ENCODE measurements at places on chromosomes 5 and 9.

- no peak for DNase-seq
Observed at GRCh38 chr9:124471761-124472160, 21.5 kb downstream of the ADGRD2 start.

DNA sequence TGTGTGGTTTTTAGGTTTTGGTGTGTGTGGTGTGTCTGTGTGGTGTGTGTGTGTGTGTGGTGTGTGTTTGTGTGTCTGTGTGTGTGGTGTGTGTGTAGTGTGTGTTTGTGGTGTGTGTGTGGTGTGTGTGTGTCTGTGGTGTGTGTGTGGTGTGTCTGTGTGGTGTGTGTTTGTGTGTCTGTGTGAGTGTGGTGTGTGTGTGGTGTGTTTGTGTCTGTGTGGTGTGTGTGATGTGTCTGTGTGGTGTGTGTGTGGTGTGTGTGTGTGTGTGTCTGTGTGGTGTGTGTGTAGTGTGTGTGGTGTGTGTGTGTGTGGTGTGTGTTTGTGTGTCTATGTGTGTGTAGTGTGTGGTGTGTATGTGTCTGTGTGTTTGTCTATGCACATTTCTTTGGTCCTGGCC is 25.0 kb upstream of the NKD2 start:
- no peak for DNase-seq

DNA sequence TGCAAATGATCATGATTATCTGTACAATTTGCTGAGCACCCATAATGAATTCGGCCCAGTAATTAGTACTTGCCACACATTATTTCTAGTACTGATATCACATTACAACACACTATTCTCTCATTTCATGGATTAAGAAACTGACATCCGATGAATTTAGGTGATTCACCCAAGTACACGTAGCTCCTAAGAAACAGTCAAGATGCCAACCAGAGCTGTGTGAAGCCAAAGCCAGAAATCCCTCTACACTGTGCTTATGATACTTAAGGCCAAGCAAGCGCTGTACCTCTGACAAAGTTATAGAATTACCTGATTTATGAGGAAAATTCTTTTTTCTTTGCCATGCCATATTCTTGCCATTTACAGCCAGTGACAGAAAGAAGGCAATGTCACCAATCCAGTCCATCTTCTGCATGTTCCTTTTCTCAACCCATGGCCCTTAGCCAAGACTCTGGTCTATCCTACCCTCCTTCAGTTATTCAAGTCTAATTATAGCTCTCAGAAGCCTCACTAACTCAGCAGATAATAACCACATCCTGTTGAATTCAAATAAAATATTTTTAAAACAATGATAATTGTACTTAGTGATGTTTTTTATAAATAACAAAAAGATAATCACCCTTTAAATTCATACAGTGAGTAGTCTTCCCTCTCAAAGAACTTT is 74.3 kb upstream of the PTGER4 start:
- peak; percentile 72 for DNase-seq

DNA sequence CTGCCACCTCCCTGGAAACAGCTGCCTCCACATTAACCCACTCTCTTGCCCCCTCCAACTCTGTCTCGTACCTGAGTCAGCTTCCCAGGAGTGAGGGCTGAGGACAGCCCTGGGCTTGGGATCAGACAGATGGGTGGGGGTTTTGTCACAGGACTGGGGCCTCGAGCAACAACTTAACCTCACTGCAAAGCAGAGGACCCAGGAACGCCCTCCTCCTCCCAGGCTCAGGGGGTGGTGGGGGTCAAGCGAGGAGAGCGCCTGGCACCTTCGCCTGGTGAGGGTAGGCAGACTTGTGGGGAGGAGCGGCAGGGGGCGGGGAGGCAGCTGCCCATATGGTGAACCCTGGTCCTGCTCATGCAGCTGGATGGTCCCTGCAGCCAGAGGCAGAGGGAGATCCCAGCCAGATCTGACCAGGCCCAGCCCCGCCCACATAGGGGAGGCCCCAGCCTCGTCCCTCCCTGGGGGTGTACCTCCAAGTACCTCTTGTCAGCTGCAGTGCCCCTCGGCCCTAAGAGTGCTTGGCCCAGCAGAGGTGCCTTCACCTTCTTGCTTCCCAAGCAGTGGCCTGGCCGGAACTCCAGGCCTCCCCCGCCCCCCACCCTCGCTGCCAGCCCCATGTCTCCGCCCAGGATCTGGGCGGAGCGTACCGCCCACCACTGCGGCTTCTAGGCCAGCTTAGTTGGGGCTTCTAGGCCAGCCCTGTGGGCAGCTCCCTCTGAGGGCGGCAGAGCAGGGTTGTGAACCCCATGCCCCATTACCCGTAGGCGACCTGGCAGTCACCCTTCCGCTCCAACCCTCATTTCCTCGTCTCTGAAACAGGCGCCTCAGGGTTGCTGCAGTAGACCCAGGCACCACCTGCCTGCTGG is at the start of gene SARDH:
TSS of gene SARDH (minus strand) at position 579 of the 866 bp plus-strand sequence. CDS start 4,179 bp downstream, outside the sequence.
- DNase-seq = no peak

DNA sequence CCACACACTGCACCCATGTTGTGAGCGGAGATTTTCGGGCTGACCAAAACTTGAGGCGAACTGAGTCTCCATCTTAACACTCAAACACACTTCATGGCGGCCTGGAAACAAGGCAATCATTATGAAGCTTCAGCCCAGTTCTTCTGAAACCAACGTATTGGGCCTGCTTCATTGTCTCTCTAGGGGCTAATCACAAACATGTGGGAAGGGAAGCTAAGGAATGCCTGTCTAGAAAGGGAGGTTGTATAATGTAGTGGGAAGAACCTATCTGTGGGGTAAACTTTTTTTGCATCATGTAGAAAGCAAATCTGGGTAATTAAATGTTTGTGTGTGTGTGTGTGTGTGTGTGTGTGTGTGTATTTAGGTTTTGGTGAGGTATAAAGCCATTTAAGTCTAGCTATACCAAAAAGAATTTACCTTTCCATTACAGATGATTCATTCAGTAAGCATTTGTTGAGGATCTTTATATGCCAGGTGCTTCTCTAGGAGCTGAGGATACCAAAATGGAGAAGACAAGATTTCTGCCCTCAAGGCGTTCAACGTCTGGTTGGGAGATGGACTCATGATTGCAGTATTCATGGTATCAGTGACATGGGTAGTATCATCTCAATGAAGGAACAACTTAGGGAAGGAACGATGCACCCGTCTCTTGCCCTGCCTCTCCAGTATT is 29.4 kb downstream of the SLC1A3 start:
- DNase-seq = no peak

- DNase-seq = peak; percentile 71
Observed at GRCh38 chr5:34576891-34577666, 79.0 kb upstream of the RAI14 start.

DNA sequence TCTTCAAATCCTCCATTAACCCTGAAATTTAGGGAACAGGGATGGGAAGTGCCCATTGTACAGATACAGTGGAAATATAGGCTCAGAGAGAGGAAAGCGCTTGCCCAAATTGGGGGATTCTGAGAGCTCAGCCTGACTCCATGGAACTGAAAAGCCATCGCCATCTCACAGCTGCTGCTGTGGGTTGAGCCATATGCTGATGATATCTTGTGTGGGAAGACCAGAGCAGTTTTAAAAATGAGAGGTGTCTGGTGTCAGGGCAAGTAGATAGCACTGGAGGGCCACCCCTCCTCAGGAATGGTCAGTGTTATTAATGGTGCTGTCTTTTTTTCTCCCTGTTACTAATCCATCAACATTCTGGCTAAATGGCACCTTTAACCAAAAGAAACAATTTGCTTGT is 50.9 kb upstream of the C5orf58 start:
- DNase-seq = no peak

DNA sequence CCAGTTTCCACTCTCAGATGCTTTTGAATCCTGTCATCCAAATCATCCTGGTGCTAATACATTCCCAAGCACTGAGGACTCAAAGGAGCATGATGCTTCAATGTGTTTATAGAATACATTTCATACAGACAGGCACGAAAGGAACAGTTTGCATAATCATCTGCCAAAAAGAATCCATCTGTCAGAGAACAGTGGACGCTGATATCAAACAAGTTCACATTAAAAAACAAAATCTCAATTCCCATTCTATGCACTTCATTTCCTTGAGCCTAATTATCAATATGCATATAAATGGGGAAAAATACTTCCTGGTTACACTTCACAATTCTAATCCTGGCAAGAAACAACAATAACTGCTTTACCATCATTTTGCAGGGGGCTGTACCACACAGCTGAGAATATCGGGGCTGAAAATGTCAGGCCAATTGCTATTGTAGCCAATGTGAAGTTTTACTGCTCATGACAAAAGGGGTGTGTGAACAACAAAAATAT is 125.5 kb upstream of the FAM174A start:
- DNase-seq = no peak

- no peak for DNase-seq
Observed at GRCh38 chr5:68646144-68646543, 430.6 kb downstream of the PIK3R1 start.

- no peak for DNase-seq
Observed at GRCh38 chr5:172791286-172791685, 20.3 kb upstream of the DUSP1 start.

DNA sequence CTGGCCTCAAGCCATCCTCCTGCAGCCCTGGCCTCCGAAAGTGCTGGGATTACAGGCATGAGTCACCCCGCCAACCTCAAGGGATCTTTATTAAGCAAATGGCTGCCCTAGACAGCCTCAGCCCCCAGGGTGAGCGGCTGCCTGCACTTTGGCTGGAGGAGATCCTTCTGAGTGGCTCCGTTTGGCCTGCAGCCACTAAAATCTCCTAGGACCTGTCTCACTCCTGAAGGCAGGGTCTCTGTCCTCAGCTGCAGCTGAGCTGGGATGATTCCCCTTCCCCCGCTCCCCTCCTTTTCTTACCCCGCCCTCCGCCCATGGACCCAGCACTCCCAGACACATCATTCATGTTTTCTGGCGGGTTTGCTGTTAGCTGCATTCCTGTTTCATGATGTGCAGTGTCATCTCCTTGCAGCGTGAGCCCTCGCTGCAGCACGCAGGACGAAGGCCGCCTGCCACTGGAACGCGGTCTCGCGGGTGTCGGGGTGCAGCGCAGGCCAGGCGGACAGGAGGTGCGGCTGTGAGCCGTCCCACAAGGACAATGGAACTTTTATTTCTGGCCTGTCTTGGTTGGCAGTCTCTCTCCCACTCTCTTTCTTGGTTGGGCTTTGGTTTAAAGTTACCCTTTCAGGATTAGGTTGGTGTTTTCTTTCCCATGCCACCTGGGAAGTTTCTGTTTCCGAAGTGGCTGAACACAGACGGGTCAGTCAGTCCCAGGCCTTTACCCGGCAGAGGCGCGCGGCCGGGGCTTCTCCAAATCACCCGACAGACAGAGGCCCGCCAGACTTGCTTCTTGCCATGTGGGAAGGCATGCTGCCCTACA is 137.1 kb downstream of the FOXD1 start:
- DNase-seq = peak; percentile 94

- DNase-seq = no peak
Observed at GRCh38 chr9:133915534-133916158, 76.5 kb downstream of the VAV2 start.

DNA sequence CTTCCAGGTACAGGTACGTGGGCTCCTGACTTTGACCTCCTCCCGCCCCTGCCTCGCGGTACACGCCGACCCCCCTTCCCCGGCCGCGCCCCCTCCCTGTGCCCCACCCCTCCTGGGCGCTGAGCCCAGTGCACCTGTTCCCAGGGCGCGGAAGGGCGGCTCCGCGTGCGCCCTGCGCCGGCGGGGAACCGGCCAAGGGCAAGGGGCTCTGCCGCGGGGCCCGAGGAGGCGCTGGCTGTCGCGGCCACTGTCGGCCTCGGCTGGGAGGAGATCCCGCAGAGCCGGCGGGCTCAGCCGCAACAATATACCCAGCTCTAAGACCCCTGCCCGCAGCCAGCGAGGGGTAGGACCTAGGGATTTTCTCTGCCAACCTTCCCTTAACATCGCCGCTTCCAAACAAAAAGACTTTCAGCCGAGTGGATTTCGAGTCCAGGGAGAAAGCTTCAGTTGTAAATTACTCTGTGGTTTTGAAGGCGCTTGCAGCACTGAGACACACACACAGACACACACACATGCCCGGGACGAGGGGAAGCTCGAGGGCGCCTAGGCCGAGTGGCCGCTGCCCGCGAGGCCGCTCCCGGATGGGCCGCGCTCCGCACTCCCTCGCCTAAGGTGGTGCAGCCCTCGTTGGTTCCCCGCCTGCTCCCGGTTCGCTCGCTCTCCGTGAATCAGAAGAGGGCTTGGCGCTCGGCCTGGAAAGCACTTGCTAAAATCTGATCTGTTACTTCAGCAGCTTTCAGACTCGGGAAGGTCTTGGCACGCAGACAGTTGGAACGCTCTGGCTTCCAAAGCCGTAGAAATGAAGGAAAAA is 1.2 kb downstream of the FGF18 start:
- peak; percentile 52 for DNase-seq

GRCh38 chr5:98637557-98637956 is 135.9 kb upstream of the RGMB start:
- no peak for DNase-seq

DNA sequence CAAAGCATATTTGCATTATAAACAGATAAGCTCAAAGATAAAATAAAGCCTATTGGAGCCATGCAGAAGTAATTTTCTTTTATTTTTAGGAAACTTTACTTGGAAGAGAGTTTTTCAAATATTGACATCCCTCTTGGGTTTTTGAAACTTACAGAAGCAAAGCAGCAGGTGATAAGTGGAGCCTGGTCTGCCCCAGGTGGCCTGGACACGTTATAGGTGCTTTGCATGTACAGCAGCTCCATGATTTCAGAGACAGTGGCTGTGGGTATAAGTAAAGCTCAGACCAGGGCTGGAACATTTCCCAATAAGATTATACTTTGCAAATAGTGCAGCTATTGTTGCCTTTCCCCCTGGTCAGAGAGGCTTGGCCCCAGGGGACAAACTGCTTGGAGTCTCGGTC is 51.5 kb downstream of the CCDC192 start:
- DNase-seq = no peak

GRCh38 chr5:21739096-21739495 is 1114.0 kb downstream of the CDH12 start:
- DNase-seq = no peak

GRCh38 chr5:56301069-56301468 is 67.9 kb upstream of the ANKRD55 start:
- peak; percentile 80 for DNase-seq

- DNase-seq = peak; percentile 61
Observed at GRCh38 chr9:6272229-6272598, 56.0 kb upstream of the TPD52L3 start.

DNA sequence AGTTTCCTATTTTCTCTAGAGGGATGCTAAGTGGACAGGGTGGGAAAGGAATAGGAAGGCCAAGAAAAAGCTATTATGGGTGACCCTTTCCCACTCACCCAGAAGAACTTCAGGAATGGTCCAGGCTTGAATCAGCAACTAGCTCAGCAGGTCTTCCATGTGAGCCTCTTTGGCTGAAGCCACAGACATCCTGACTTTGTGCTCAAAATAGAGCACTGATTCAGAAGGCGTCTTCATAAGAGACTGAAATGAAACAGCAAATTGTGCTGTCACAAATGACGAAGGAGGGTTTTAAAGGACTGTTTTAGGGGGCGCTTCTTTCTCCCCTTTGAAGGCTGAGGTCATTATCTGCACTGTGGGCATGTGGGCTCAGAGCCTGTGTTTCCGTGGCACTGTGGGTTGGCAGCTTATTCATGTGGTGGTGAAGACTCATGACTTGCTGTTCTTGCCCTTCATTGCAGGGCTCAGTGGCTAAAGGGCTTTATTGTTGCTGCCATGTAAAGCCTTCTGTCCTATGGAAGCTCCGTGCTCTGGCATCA is 65.8 kb upstream of the NFIL3 start:
- peak; percentile 43 for DNase-seq
